RWPE1 (cell line): ENCODE measurements at places on chromosomes 1 and 21.

DNA sequence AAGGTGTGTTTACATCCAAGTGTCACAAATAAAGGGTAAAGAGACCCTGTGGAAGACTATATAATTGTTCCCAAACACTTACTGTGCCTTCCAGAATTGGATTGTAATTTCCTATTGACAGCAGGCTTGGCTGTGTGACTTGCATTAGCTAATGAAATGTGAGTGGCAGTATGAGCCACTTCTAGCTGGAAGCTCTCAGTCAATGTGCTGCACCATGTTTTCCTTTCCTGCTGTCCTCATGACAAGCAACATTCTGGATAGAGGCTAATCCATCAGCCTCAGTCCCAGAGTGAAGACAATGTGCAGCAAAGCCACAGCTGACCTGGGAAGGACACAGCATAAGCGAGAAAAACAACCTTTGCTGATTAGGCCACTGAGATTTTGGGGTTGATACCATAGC is 5.9 kb upstream of the FOXJ3 start:
- DNase-seq: no peak

DNA sequence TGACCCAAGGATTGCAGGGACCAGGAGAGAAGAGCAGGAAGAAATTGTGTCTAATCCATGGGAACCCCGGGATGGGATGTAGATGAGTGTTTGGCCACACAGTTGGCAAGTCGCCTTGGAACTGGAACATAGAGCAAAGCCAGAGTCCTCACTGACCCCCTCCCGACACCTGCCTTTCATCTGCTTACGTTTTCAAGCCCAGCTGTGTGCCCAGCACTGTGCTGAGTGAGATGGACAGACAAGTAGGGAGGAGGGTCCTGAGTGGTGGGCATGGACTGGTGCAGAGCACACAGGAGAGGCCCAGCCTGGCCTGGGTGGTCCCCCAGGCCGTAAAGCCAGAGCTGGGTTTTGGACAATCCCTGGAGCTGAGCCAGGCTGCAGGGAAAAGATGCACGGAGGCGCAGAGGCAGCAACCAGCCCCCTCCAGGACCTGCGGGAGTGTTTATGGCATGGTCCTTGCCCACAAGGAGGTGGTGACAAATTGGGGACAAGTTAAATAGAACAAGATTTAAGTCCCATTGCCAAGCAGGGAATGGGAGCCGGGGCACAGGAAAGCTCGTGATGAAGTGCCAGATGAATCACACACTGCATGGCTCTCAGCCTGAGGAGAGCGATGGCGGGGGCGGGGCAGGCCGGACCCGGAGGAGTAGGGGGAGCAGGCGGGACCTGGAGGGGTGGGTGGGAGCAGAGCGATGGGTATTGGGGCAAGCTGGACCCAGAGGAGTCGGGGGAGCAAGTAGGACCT is 157.8 kb upstream of the VAMP3 start:
- no peak for DNase-seq

- DNase-seq: no peak
Measured at GRCh38 chr21:32281531-32281930, 2.7 kb upstream of the MIS18A start.

- DNase-seq: no peak
Measured at GRCh38 chr1:209391792-209392191, 191.7 kb upstream of the CAMK1G start.

GRCh38 chr1:79042117-79042516 is 35.6 kb upstream of the ADGRL4 start:
- DNase-seq: peak; percentile 10

- DNase-seq: no peak
Measured at GRCh38 chr21:21845901-21846300, 847.7 kb downstream of the NCAM2 start.

DNA sequence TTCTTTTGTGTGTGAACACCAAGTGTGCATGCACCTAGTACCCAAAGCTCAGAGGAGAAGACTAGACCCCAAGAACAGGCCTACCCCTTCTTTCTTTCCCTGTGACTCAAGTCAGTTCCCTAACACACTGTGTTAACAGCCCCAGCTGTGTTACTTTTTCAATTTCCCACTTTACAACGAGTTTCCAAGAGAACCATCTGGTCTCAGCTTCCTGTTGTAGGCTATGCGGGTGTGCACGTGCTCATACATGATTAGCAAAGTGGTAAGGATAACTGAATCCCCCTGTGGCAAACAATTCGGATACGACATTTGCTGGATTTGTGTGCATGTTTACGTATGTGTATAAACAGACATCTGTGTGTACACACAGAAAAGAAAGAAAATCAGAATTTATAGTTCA is 17.9 kb downstream of the IFNAR2 start:
- no peak for DNase-seq

DNA sequence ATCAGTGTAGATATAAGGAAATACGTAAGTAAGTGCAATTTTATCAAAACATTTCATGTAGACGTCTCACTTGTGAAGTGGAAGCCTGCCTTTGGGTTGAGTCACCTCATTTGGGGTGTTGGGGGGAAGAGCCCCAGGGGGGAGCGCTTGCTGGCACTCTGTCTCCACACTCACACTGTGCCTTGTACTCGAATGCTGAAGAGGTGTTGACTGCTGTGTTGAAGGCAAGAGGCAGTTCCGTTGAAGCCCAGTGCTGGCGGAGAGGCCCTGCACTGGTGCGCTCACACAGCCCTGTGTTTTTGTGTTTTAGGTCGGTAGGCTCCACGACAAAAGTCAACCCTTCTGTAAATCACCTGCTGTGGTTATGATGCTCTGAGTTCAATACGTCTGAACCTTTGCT is 131.9 kb upstream of the COL6A1 start:
- DNase-seq: no peak

GRCh38 chr1:15184436-15185241 is 31.1 kb downstream of the TMEM51 start:
- no peak for DNase-seq

DNA sequence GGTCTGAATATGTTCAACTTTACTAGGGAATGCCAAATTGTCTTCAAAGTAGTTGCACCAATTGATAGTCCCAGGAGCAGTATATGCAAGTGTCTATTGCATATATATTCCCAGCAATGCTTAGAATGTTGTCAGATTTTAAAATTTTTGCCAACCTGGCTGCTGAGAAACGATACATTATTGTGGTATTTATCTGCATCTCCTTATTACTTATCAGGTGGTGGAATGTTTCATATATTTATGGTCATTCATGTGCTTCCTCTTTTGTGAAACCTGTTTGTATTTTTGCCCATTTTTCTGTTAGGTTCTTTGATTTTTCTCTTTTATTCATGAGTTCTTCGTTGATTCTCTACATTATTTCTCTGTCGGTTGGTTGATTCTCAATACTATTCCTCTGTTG is 39.5 kb downstream of the COLGALT2 start:
- DNase-seq: no peak

DNA sequence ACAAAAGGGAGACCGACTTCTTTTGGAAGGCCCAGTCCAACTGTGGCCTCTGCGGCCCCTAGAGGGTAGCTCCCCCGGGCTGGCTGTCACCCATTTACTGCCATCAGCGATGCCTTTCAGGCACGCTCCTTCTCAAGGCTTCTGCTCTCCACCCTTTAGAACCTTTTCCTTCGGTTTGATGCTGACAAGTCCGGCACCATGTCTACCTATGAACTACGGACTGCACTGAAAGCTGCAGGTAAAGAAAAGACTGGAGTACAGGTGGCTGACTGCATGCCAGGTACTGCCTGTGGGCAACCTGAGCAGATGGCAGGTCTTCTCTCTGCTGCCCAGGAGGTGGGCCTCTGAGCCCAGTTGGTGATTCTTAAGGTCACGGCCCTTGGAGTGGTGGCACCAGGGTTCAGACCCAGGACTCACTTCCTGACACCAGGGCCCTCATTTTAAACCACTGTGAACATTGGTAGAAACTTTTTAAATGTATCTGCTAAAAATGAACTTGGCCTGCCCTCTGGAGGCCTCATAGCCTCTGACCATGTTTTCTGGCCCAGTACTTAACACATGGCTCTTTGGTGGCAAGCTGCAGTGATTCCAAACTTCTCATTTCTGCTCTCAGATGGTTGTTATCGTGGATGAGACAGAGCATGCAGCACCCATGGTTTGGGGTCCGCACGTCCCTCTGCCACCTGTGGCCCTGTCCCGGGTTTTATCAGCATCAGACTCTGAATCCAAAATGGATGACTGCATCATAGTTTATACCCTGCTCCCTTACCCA is 45.7 kb downstream of the CAPN9 start:
- DNase-seq: no peak

GRCh38 chr1:203121186-203122015 is 6.1 kb upstream of the ADORA1 start:
- no peak for DNase-seq

DNA sequence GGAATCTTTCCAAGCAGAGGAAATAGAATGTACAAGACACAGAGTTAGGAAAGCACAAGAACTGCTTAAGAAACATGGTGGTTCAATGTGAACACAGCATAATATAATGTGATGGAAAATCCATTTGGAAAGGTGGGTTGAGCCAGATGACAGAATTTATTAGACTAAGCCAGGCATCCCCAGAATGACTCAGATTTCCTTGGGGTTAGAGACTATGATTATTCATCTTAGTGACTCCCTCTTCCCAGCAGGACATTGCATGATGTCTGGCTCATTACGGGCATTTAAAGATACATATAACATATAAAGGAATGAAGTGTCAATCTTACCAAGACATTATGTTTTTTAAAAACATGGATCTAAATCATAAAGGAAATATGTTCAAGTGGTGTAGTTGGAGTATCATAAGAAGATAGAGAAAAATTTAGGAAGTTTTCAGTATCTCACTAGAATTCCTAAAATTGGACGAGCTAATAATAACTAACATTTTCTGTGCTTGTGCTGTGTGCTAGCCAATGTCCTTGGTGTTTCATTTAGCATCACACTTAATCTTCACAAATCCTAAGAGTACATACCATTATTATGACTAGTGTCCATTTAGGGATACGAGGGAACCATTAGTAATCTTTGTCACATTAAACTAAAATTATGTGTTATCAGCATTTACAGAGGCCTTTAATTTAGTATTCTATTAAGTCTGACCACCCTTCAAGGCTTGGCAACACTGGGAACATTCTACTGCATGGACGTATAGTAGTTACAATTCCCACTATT is 41.0 kb upstream of the ST6GALNAC5 start:
- peak; percentile 19 for DNase-seq

DNA sequence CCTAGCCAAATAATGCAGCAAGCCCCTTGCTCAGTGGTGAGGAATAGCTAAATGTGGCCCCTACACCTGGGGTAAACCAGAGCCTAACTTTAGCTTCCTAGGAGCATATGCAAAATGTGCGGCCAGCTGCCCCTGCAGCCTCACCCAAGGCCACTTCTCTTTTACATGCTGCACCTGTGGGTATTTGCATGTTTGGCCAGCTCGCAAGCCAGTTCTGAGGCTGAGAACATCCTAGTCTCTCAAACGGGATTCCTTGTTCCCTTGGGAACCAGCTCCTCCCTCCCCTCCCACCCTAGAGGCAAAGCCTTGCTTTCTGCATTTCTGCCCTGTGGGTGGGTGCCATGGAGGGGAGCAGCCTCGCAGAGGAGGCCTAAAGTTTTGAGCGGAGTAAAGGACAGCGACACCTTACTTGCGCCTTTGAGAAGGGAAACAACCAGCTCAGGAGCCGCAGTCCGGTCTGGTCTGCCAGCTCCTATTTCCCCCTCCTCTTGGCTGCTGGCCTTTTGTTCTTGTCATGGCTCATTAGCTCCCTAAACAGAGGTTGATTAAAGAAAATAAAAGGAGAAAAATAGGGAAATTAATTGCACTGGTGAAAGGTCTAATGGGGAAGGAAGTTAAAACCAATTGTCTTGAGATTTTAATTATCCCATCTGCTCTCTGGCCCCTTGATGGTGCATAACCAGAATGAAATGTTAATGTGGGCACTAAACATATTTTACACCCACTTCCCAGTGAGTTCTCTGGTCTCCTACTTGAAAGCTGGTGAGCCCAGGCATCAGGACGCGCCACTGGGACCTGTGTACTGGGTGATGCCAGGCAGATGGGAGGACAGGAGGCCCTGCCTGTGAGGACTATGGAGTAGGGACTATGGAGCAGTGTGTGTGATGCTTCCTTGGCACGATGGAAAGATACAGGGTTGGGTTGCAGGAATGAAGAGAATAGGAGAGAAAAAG is 68.7 kb downstream of the TEX35 start:
- DNase-seq: no peak

- peak; percentile 38 for DNase-seq
Measured at GRCh38 chr1:27455139-27455811, 34.7 kb downstream of the WASF2 start.

- DNase-seq: no peak
Measured at GRCh38 chr1:179448437-179449149, 82.8 kb downstream of the AXDND1 start.

DNA sequence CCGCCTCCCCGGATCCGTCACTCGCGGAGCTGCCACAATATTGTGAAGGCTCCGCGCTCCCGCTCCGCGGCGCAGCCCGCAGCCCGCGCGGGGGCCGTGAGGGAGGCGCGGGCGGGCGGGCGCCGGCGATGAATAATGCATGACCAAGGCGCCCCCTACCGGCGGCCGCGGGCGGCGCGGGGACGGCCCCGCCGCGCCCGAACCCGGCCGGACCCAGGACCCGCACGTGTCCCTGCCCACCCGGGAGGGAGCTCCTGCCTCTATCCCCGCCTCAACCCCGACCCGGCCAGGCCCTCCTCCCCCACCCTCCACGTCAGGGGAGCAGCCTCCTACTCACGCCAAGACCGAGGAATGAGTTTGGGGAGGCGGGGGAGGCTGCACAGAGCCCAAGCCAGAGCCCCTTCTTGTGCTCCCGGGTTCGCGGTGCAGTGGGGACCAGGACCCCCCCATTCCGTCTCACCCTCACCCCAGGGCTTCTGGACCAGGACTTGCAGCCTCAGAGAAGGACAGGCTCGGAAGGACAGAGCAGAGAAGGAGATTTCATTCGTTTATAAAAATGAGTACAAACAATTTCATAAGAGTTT is 70.8 kb upstream of the CASZ1 start:
- DNase-seq: peak; percentile 59

GRCh38 chr1:165698761-165699052 is 345 bp upstream of the ALDH9A1 start:
- no peak for DNase-seq

DNA sequence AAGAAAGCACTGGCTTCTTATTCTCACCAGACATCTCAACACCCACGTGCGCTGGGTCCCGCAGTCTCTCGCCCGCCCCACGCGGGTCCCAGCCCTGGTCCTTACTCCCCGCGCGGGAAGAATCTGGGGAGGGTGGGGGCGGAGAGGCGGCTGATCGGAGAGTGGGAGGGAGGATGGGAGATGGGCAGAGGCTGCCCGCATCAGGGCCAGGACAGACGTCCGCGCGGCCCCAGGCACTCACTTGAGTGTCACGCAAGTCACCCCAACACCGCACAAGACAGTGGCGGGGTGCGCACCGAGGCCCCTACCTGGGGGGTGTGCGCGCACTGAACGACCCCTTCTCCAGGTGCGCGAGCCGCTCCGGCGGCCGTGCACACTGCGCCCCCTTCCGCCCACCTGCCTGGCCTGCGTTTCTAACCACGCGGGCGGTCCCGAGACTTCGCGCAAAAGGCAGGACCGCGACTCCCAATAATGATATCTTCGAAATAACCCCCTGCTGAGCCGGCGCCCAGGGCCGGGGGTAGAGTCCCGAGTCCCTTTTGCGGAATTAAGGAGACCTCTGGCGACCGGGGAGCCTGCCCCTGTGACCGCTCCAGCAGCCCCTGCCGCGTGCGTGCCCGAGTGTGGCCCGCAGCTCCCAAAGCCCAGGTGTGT is 6.0 kb upstream of the SIM2 start:
- DNase-seq: no peak

GRCh38 chr1:27087371-27088220 is 67.3 kb downstream of the SLC9A1 start:
- no peak for DNase-seq

GRCh38 chr1:46686255-46686654 is 14.6 kb downstream of the TEX38 start:
- DNase-seq: no peak

GRCh38 chr1:207922554-207922953 is 11.6 kb upstream of the CD34 start:
- no peak for DNase-seq

- DNase-seq: no peak
Measured at GRCh38 chr1:67228791-67229190, 62.5 kb downstream of the IL23R start.
